ENCODE measurements at places on chromosomes 4 and X. TPM values are rescaled to one million over a fixed set of nuclear protein-coding genes. Genes with fewer than 3 reads are reported as not detected.

The EGFL6 gene
- 15.7 TPM for total RNA-seq

The POU3F4 gene
- total RNA-seq: not detected

The CPLX1 gene
- total RNA-seq: 3.0 TPM

The TMEM144 gene
- total RNA-seq: 7.9 TPM
